ENCODE measurements at places on chromosomes 6 and 20.

DNA sequence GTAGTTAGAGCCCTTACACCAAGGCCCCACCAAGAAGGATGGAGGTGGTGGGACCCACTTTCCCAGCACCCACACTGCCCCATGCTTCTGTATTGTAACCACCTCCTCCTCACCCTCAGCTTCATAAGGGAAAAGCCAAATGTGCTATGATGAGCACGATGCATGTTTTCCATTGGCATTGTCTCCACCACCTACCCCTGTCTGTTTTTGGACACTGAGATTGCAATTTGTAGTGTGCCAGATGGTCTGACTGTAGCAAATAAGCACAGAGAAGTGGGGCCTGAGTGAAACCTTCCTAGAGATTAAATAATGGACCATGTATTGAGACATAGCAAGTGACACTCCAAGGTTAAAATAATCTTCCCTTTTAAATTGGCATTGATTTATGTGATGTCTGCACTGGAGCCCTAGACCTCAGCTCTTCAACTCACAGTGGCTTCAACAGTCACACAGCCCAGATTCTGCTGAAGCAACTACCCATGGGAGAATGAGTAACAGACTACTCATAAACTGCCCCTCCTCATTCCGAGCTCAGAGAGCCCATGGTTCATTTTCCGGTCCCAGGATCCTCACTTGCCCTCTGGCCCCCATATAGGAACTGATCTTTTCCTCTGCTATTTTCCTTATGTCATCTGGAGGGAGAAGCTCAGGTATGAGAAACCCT is 177.9 kb downstream of the COL9A1 start:
- DNase-seq, result no peak

DNA sequence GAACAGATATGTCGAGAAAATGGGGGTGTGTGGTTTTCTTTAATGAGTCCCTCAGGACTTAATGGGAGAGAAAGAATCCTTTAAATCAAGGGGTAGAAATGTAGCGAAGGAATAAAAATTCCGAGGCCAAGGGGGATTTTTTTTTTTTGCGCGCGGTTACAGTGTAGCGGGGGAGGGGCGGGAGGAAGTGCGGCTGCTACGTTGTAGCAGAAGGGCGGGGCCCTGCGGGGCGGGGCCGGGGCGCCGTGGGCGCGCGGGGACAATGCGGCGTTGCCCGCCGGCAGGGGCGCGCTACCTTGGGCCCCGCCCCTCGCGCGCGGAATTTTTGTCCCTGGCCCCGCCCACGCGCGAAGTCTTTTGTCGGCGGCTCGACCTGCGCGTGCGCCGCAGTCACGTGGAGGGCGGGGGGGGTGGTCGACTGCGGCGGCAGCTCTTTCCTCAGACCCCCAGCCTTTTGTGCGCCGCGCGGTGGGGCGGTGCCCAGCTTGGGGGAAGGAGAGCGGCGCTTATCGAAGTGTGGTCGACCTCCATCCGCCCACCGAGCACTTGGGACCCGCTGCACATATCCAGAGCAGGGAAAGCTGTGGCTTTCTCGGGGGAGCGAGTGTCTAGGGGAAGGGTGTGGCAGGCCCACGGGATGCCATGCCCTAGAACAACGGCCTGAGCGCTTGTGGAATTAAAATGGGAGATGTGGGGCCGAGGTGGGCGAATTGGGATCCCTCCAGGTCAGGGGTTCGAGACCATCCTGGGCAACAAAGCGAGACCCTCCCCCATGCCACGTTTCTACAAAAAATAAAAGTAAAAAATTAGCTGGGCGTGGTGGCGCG is 1.3 kb downstream of the TUBB start:
- peak; percentile 95 for DNase-seq

- DNase-seq, result no peak
Observed at GRCh38 chr6:105786449-105786848, 299.7 kb upstream of the PRDM1 start.

DNA sequence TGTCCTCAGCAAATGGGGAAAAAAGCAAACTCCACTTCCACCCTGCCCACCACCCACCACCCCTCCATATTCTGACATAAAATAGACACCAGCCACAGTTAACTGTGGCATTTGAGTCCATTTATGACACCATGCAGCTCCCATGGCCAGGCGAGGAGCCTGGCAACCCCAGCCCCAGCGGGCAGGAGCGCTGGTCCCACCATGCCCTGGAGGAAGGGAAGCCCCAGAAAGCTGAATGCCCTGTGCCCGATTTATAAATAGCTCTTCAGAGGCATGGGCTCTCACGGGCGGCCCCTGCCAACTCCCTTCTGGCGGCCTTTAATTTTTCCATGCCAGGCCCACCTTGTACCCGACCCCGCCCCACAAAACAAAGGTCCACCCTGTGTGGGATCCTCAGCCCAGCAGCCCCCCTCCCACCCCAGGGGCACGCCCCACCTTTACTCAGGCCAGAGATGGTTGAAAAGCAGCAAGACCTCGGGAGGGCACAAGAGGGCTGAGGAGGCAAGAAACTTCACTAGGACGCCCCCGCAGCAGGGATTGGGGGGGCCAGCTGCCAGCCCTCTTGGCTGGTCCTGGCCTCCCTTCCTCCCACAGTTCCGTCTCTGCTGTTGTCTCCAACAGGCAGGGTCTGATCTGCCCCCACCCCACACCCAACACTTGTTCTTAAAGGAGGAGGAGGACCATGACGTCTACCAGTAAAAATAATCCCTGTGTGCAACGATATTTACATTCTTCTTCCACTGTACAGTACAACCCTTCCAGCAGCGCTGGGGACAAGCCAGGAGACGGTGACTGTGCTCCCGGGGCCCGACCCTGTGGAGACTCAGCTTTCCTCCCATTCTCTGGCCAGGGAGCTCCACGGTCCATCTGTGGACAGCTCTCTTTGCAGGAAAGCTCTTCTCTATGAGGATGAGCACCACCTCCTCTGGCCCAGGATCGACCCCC is 115.6 kb upstream of the CDYL start:
- no peak for DNase-seq

GRCh38 chr6:161668665-161669064 is 394.8 kb upstream of the AGPAT4 start:
- no peak for DNase-seq

DNA sequence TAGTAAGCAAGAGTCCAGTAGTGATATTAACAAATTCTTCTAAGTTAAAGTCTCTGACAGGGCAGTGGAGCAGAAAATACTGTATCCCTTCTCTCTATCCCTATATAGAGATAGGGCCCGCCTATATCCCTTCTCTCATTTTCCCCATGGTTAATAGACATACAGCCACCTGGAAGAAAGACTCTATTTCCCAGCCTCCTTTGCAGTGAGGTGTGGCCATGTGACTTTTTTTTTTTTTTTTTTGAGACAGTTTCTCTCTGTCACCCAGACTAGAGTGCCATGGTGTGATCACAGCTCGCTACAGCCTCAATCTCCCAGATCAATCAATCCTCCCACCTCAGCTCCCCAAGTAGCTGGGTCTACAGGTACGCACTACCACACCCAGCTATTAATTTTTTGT is 16.7 kb upstream of the CDK5RAP1 start:
- no peak for DNase-seq

DNA sequence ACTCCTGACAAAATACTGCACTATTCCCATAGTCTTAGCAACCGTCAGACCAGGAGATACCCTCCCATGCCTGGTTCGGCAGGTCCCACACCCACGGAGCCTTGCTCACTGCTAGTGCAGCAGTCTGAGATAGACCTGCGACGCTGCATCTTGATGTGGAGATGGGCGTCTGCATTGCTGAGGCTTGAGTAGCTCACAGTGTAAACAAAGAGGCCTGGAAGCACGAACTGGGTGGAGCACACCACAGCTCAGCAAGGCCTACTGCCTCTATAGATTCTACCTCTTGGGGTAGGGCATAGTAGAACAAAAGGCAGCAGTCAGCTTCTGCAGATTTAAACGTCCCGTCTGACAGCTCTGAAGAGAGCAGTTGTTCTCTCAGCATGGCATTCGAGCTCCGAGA is 25.4 kb downstream of the TMEM244 start:
- no peak for DNase-seq

DNA sequence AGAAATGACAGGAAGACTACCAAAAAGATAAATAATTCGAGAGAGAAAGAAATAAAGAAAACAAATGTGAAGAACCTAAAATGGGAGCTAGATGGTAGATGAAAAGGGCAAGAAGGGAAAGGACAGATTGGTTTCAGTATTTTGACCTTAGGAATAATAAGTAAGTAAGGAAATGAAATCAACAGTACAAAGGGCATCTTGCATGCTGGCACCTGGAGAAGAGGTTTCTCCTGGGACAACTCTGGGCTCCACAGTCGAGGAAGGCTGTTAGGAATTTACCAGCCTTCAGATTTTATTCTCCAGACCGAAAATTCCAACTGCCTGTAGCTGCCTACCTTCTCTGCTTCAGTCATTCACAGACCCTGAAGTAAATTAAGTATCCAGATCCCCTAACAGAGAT is 80.5 kb downstream of the SMLR1 start:
- no peak for DNase-seq

DNA sequence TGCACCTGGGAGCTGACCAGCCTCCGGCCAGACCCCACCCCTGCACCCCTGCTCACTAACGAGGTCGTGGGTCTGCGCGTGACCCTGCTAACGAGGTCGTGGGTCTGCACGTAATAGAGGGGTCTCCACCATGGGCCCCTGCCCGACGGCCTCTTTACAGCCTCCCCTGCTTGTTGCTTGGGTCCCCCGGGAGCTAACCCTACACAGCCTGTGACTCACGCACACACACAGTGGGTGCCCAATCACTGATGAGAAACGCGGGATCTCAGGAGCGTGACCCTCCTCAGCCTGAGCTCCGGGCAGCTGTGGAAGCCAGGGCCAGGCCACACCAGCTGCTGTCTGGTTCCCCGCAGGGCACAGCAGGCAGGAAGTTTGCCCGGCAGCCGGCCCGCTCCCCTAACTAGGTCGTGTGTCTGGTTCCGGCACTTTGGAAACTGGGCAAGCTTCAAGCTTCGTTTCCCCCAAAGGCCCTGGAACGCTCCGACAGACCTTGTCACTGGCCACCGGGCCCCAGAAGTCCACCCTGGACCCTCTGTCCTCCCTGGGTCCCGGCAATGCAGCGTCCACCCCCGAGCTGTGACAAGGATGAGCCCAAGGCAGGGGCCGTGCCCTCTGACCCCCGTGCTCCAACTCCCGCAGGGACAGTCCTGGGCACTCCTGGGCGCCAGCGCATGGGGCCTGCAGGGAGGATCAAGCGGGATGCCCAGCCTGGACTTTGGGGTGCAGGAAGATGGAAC is 767 bp downstream of the PTK6 start:
- DNase-seq, result no peak

- DNase-seq, result no peak
Observed at GRCh38 chr6:116115781-116116180, 10.2 kb downstream of the COL10A1 start.

DNA sequence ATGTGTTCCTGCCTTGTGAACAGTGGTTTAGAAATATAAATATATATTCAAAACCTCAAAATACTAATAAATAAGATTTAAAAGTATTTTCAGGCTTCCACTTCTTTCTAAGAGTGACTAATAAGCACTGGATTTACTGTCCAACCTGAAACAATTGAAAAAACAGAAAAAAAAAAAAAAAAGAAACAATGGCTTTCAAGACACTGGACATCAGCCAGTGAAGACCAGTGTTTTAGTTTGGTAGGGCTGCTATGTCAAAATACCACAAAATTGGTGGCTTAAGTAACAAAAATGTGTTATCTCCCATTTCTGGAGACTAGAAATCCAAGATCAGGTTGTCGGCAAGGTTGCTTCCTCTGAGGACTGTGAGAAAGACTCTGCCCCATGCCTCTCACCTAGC is 101.4 kb upstream of the PDE7B start:
- no peak for DNase-seq

- DNase-seq, result no peak
Observed at GRCh38 chr20:24407151-24407550, 62.3 kb upstream of the SYNDIG1 start.

DNA sequence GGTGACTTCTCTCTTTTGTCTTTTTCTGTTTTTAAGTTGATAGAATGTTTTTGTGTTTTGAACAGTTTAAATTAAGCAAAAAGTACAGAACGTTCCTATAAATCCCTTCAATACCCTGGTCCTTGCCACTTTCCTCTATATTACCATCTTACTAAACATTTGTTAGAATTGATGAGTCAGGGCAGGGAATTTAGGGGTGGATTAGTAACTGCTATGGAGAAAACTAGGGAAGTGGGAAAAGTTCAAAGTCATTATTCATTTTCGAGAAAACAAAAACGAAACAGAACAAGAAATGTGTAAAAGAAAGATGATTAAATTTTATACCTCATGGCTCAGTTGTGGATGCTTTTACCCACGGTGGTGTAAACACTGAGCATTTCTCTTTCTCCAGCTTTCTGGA is 240.4 kb upstream of the SULF2 start:
- no peak for DNase-seq

DNA sequence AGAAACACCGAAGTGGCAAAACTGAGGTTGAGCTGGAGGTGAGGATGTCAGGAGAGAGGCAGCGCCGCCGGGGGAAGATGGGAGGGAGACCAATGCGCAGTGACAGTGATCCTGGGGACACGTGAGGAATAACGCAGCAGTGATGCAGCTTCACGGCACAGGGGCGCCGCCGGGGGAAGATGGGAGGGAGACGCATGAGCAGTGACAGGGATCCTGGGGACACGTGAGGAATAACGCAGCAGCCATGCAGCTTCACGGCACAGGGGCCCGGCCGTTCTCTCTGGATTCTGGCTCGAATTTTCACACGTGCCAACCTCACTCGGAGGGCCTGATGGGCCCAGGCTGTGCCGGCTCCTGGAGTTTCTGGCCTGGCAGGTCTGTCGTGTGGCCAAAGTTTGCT is 94.7 kb downstream of the SMOC2 start:
- no peak for DNase-seq

DNA sequence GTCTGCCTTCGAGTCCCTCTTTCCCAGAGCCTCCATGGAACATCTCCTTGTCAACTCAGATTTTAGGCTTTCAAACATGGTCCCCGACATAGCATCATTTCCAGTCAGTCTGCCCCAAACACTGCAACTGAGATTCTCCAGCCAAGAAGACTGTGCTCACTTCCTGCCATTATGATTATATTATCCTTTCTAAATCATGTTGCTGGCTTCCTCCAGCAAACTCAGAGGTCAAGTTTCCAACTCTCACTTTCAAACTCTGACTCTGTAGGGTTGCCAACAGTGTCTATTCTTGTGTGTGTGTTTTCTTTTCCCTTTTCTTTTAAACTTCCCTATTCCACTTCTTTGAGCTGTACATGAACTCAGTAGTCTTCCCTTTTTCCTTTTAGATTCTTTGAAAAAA is 61.2 kb upstream of the TRAF3IP2 start:
- no peak for DNase-seq

DNA sequence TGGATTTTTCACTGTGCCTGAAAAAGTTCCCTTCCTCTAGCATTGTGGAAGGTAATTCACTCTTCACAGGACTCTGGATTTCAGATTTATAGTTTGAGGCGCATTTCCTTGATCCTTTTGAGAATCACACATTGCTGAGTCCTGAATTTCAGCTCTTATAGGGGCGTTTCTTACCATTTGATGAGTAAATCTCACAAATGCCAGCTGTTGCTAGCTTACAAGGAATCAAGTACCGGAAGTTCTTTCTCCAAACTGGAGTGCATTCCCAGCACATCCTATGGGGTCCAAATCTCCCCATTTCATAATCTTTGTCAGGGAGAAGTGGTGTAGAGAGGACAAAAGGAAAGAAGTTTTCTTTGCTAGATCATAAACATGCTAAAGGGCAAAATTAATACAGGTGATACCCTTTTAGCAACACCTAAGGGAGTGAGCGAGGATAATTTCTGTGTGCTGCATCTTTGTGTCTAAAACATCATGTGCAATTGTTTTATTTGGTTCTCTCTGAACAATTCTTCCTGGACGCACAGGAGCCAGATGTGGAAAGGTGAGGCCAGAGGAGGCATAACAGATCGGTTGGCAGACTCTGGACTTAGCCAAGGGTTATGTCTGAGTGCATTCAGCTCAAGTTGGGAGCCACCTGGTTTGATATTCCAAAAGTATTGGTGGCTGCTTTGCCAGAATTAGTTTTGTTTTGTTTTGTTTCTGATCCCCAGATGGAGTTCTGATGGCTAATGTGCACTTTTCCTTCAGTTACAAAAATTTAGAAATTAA is 37.4 kb upstream of the EYA2 start:
- DNase-seq, result no peak

Measured in CD4-positive, alpha-beta T cell treated with Interleukin-2 at 100 ng/mL for 4 hours (primary cell).